ENCODE measurements at places on chromosomes 16 and 17.

DNA sequence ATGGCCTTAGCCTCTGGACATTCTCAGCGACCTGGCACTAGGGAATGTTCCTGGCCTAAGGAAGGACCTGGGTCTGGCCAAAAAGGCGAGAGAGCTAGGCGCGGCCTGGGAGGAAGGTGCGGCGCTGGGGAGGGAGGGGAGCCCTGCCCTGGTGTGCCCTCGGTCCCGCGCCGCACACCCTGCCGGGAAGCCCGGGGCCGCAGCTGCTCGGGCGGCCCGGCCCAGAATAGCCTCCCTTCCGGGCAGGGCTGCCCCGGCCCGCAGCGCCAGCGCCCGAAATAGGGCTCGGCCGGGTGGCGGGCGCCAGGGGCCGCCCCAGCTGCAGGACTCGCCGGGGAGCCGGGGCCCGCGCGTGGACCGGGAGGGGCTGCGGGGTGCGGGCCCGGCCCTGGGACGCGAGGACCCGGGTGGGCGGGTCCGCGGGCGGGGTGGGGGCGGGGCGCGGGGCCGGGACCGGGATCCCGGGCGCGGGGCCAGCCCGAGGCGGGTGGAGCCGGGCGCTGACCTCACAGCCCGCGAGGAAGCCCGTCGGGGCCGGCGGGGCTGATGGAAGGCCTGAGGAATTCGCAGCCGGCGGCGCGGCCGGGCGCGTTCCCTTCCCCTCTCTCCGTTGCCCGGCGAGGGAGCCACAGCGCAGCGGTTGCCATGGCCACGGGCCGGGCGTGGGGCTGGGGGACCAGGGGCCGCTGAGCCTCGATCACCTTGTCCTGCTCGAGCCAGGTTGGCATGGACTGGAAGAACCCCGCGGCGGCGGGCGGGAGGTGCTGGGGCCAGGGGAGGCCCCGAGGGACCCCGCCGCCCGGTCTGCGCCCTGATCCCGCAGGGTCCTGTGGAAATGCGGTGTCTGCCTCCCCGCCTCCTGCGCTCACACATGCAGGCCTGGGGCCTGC is 18.1 kb downstream of the SOCS3 start:
- DNase-seq = peak; percentile 99

DNA sequence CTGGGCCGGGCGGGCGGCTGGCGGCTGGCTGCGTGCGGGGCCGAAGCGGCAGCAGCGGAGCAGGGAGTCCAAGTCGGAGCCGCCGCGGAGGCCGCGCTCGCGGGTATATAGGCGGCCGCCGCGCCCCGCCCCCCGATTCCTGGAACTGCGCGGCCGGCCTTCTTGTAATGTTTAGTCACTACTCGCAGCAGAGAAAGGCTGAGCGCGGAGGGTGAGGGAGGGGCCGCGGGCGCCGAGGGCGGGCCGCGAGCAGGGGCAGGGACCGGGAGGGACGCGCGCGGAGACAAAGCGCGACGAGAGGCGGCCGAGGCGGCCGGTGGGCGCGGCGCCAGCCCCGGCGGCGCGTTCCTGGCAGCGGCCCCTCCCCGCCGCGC is at the start of gene SOCS3:
Gene SOCS3, minus strand, starts transcription at position 81 of the 374 bp plus-strand sequence. CDS start 982 bp downstream, outside the sequence.
- peak; percentile 100 for DNase-seq

- DNase-seq = no peak
Measured at GRCh38 chr17:81364278-81365147, 30.7 kb upstream of the BAHCC1 start.

GRCh38 chr16:19116711-19117449 is 3.1 kb downstream of the ITPRIPL2 start:
- no peak for DNase-seq

- peak; percentile 95 for DNase-seq
Measured at GRCh38 chr17:72393553-72393952, 272.7 kb downstream of the SOX9 start.

DNA sequence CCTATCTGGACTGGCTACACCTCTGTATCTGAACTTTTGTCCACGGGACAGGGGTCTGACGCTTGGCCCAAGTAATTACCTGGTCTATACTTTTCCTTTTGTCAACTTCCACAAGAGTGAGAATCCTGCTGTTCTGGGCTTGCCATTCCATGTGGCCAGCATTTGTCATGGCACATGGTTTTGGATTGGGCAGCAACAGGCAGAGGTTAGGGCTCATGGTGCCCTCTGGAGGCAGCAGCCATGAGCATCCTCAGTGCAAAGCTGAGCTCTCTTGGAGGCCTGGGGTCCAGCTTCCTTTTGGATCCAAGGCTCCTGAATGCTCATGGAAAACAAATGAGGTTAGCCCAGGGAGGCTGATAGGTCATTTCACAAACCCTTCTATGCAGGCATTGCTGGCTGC is 7.5 kb upstream of the EDC4 start:
- DNase-seq = peak; percentile 89

GRCh38 chr17:3964203-3965117 is at the start of gene ATP2A3:
TSS of gene ATP2A3 (minus strand) at chr17:3964437. CDS start at chr17:3964291, 146 bp downstream.
- DNase-seq = peak; percentile 91

DNA sequence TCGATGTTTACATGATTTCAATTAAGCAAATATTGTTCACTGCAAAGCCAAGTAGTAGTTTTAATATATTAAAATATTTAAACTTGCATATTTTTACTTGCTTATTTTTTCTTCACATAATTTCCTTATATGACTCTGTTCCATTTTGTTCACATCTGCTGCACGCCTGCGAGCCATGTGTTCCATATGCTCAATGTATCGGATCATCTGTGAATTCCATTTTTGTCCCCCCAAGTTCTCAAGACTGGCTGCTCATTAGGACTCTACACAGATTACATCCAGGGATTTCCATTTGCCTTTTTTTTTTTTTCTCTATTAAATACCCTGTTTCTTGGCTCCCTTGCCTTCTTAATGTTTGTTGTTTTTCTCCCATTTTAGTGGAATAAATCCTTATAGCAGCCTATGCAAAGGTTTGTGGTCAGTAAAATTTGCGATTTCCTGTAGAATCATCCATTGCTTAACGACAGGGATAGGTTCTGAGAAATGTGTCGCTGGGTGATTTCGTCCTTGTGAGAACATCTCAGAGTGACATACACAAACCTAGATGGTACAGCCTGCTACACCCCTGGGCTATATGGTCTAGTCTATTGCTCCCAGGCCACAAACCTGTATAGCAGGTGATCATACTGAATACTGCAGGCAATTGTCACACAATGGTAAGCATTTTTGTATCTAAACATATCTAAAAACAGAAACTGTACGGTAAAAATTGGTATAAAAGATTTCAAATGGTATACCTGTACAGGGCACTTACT is 30.2 kb upstream of the TEKT3 start:
- DNase-seq = no peak

DNA sequence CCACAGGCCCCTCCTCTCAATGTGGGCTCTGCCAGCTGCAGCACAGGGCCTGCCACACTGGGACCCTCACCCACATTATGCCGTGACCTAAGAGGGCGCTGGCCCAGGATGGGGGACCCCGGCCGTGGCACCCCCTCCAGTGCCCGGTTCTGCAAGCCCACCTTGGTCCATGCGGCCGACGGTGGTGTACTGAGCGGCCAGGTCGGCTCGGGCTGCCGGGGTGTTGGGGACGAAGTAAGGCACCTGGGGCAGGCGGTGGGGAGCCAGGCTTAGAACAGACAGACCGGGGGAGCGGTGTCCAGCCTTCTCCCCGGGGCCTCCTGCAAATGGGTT is 6.5 kb downstream of the SGSH start:
- DNase-seq = no peak

DNA sequence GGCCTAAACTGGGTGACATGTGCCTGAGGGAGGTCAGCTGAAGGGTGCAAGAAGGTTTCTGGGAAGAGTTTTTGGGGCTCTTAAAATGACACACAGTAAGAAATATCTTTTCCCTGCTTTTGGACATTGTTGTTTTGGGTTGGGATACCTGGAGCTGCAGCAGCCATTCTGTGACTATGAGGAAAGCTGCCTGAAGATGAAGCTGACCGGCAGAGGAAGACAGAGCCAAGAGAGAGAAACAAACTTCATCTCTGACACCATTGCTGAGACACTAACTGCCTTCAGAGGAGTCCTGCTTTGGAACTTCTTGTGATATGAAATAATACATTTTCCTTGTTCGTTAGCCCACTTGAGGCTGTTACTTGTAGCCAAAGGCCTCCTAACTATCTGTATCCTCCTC is 8.8 kb upstream of the WNT3 start:
- peak; percentile 66 for DNase-seq

GRCh38 chr17:59002848-59003247 is 103.8 kb downstream of the TRIM37 start:
- no peak for DNase-seq

GRCh38 chr16:68900009-68900408 is 56.7 kb downstream of the TANGO6 start:
- DNase-seq = no peak

GRCh38 chr16:54199487-54200160 is 87.0 kb downstream of the IRX3 start:
- DNase-seq = peak; percentile 48

- no peak for DNase-seq
Measured at GRCh38 chr17:45745601-45746494, 38.3 kb upstream of the CRHR1 start.

GRCh38 chr17:8643855-8644506 is 13.5 kb upstream of the MYH10 start:
- DNase-seq = no peak

- no peak for DNase-seq
Measured at GRCh38 chr17:82890339-82890730, 50.5 kb upstream of the ZNF750 start.

DNA sequence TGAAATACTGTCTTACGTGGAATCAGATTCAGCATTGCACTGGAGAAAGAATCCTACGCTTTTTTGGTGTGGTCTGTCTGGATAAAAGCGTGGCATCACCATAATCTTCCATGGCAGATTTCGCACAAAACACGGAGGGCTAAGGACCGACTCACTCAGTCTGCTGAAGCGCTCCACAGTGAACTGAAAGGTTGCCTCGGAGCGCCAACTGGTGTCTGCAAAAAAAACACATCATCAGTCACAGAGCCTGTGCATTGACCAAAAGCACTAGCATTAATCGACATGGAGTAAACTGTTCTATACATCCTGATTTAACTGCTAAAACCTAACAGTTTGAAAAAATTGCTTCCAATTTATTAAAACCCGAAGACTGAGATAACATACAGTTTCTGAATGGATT is 40.5 kb downstream of the USP7 start:
- no peak for DNase-seq

- DNase-seq = no peak
Measured at GRCh38 chr16:53848277-53848942, 144.5 kb downstream of the FTO start.

DNA sequence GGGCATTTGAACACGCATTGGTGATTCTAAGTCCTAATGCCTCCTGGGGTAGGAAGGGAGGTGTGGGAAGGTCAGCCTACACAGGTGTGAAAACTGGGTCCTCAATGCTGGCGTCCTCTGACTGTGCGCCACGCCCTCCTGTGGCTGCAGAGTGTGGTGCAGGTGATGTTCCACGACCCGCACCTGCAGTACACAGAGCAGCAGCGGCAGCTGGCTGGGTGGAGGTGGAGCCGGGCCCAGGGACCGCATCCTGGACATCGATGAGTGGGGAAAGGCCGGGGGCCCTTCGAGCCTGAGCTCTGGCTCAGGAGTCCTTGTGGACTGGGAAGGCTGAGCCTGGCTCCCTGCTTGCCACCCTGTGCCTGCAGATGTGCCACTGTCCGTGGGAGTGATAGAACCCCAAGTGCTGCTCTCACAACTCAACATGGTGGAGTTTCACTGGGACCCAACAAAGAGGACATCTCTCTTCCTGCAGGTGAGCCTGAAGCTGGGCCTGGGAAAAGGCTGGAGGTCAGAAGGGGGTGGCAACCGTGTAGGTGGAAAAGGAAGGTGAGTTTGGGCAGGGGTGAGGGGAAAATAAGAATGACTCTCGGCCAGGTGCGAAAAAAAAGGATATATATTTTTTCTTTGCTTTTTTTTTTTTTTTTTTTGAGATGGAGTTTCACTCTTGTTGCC is 14.0 kb upstream of the STAC2 start:
- DNase-seq = peak; percentile 63

GRCh38 chr17:6591599-6592158 is 35.3 kb upstream of the PITPNM3 start:
- DNase-seq = no peak

DNA sequence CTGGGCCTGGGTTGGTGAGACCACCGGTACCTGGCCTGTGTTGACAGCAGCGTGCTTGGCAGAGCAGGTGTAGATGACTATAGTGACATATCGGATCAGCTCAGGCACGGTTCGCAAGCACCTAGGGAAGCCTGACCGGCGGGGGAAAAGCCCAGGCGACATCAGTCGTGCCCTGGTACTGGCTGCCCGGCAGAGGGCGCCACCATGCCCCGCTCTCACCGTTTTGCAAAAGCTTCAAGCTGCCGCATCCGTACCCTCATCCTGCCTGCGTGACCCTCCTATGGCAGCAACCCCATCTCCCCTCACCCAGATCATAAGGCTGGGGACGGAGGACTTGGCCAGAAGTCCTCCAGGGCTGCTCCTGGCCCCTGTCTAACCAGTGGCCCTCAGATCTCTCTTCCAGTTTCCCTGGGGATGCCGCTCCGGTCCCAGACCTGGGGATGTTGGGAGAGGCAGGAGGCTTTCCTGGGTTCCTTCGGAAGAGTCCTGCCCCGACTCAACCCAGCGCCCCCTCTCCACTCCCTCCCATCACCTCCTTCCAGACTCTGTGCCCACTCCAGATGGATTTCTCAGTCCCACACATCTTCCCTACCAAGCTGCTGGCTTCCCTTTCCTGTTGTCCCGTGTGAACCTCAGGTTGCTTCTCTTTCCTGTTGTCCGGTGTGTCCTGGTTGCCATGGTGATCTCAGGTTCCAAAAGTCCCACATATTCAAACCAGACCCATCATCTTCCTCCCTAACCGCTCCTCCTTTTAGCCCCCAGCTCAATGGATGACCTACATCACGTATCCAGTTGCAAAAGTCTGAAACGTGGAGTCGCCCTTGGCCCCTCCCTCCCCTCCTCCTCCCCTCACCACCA is 13.7 kb downstream of the ALOX12B start:
- DNase-seq = peak; percentile 97

DNA sequence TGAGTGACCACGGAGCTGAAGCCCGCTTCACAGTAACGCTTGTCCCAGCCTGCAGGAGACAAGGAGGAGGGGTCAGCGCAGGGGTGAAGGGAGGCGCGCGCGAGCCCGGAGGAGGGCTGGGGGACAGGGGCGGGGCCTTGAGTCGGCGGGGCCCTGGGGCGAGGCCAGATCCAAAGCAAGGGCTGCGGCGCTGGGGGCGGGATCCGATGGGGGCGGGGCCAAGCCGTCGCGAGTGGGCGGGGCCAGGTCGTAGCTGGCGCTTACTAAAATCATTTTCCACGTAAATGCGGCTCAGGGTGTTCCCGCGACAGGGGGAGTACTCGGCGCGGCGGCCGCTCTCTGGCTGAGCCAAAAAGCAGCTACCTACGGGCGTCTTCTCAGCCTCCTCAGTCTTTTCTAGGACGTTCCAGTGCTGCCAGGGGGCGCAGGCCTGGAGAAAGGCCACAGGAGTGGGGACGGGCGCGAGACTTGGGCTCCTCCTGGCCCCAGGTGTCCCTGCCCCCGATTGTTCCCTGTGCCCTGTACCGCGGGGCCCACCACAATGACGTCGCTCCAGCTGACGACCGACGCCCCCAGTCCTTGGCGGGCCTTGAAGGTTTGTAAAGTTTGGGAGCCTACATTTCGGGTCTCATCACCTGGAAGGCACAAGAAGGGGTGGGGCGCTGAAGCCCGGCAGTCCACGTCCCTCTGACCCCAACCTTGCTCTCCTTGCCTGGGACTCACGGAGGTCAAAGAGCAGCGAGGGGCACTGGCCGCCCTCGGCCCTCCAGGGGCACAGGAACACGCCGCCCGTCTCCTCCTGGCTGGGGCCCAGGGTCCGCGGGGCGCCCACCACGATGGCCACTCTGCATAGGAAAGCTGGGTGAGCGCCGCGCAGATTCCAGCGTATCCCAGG is 3.9 kb downstream of the ITGA2B start:
- peak; percentile 94 for DNase-seq

All from osteoblast (primary cell).